Kasumi-1 (cell line): ENCODE measurements at places on chromosomes 6 and 20.

DNA sequence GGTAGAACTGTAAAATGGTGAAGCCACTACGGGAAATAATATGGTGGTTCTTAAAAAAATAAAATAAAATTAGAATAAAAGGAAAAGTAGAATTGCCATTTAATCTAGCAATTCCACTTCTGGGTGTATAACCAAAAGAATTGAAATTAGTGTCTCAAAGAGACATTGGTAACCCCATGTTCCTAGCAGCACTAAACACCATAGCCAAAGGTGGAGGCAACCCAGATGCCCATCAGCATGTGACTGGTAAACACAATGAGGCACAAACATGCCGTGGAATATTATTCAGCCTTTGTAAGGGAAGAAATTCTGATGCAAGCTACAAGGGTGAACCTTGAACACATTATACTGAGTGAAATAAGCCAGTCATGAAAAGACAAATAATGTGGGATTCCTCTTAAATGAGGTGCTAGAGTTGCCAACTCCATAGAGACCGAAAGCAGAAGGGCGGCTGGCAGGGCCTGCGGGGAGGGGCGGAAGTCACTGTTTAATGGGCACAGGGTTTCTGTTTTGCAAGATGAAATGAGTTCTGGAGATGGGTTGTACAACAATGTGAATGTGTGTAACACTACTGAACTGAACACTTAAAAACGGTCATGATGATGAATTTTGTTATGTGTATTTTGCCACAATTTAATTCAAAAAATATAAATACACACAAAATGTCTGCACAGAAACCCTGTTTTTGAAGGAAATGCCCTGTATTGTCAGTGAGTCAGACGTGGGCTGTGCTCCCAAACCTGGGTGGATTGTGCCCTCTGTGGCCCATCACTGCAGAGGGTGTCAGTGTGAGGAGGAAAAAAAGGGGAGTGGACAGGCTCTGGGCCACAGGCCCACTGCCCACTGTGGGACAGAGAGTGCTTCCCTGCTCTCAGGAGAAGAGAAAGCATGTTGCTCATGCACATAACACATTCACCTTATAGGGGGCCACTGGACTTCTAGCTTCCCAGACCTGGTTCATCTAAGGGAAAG lies 49.6 kb upstream of the CD93 start:
- DNase-seq: no peak

- DNase-seq: no peak
Observed at GRCh38 chr6:111680015-111680712, 74.5 kb upstream of the TRAF3IP2 start.

DNA sequence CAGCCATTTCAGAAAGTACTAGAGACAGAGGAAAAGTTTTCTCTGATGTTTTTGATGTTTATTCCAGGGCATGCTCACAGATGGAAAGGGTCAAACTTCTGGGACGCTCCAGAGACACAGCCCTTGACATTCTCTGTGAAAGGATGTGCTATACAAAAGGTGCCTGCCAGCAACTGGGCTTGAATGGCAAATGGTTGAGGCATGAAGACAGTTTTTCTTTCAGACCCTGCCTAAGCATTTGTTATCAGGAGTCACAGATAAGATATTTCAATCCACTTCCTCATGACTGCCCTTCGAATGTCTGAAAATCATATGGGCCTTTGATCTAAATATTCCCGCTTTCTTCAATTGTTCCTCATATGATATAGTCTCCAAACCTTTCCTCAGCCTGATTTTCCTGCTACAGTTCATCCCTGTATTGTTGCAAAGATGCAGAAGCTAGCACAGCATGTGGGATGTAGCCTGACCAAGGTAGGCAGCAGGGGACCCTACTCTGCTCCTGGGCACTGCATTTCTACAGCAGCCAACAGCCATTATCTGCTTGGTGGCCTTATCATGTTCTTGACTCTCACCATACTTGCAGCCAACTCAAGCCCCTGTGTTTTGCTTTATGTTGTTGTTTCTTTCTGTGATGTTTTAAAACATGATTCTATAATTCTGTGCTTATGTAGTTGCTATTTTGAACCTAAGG lies 14.6 kb upstream of the TXLNB start:
- no peak for DNase-seq

DNA sequence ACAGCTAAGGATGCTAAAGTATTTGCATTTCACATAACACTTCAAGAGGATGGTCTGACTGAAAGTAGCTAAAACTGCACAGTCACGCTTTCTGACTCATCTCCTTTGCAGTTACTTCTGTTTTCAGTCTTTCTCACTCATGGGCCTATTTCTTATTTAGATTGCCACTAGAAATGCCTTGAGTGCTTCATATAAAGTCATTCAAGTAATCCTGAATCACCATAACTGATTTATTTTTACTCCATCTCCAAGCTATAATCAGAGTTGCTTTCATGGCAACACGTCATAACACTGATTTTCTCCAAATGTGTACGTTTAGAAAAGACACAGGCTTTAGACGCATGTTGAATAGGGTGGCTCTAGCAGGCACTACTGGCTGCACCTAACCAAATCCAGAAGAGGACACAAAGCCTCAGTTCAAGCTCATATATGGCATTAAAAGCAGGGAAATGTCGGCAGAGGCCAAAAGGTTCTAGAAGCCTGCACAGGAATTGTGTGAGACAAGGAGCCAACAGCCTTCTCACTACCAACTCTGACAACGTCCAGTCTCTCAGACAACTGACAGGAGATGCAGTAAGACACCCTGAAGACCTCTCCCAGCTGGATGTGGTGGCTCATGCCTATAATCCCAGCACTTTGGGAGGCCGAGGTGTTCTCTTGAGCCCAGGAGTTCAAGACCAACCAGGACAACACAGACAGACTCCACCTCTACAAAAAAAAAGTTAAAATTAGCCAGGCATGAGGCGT lies 64.1 kb upstream of the BEND6 start:
- DNase-seq: peak; percentile 23

DNA sequence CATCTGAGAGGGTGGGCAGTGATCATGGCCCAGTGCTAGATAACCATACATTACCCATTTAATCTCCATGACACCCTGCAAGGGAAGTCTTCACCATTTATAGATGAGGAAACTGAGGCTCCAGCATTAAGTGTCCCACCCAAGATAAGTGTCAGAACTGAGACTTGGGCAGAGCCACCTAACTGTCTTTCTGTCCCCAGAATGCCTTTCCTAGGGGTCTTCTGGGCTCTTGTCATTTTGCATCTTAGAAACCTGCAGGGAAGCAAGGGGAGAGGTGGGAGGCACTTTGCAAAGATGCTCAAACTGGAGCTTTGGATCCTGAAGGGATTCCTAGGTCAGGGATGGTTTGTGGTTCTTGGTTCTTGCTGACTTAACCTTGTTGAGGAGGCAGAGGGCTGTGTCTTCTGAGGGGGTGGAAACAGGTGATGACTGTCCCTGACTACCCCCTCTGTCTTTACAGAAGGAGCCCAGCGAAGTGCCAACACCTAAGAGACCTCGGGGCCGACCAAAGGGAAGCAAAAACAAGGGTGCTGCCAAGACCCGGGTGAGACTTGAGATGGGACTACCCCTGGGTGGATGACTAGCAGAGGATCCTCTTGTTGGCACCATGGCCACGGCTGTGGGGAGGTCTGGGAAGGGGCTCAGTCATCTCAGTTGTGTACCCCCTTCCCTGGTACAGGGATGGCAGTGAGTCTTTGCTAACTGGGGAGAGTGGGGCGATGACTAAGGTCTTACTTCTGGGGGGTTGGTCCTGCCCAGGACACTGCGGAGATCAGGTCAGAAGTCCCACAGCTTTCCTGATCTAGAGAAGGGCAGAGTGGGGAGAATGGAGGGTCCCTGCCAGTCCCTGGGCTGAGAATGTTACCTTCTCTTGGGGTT lies 5.8 kb downstream of the HMGA1 start:
- no peak for DNase-seq

DNA sequence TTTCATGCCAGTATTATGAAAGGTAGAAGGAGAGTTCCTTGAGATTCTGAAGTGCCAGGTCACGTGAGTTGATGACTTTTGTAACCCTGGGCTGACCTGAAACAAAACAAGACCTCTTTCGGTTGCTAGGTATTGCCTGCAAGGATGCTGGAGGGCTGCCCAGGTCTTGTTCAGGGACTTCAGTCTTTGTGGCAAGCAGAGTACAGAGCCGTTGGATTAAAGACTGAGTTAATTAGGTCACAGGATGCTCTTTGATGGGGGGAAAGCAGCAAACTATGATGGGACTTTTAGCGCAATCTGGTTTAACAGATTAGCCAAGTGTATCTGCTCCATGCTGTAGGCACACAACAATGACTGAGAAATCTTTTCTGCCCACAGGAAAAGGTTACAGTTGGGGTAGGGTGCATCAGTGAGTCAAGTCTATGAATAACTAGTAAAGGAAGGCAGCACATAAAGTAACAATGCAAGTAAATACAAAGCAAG lies 12.8 kb upstream of the ELOVL5 start:
- DNase-seq: no peak

DNA sequence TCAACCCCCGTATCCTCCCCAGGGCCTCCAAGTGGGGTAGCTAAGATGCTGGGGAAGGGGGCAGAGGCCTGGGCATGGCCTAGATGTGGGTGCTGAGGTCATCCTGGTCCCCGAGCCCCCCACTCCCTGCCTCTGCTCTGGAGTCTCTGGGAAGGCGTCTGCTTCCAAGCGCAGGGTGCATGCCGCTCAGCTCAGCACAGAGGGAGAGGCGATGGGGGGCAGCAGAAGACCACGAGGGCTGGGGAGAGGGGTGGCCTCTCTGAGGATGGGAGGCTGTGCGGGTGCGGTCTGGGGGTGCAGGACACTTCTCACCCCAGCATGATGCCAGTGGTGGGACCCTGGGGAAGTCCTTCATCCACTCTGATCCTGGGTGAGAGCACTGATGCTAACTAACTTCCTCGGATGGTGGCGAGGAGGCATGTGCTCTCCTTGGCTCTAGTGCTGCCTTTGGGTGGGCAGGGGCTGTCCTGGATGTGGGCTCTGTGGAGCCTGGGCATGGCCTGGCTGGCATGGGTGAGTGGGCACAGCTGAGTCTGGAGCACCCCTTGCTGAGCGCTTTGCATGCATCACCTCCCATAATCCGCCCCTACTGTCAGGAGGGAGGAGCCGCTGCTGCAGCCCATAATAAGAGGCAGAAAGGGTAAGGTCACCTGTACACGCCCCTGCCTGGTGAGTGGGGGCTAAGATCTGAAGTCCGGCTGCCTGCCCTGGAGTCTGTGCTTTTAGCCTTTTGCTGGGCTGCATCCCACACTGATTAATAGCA lies 34.7 kb downstream of the EFCAB8 start:
- DNase-seq: no peak

DNA sequence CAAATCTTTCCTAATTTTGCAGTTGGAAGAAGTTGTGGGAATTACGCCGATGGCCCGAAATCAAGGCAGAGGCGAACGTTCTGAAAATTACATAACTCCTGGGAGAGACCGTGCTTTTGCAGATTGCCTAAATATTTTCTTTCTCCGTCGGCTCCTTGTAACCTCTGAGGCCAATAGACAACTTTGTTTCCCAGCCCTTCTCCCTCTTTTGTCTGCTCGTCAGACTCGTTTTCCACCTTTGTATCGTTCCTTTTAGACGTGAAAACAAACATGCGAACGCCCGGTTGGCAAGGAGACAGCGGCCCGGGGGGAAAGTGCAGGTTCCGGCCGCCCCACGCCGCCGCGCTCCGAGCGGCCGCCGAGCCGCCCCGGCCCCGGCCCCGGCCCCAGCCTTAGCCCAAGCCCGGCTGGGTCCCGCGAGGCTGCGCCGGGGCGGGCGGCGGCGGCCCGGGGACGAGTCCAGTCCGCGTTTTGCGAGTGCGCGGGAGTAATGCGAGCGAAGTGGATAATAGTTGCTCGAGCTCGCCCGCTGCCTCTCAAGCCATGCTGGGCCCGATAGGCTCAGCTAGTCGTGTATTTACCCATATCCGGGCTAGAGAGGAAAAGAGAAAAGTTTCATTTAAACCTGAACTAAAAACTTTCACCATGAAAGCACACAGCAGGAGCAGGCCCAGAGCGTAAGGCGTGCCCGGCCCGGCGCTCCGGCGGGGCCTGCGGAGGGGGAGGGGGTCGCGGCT lies at the start of gene ARID1B:
Gene ARID1B (plus strand): TSS at position 539 of the 737 bp plus-strand sequence. CDS start 303 bp downstream, outside the sequence.
- DNase-seq: peak; percentile 49

DNA sequence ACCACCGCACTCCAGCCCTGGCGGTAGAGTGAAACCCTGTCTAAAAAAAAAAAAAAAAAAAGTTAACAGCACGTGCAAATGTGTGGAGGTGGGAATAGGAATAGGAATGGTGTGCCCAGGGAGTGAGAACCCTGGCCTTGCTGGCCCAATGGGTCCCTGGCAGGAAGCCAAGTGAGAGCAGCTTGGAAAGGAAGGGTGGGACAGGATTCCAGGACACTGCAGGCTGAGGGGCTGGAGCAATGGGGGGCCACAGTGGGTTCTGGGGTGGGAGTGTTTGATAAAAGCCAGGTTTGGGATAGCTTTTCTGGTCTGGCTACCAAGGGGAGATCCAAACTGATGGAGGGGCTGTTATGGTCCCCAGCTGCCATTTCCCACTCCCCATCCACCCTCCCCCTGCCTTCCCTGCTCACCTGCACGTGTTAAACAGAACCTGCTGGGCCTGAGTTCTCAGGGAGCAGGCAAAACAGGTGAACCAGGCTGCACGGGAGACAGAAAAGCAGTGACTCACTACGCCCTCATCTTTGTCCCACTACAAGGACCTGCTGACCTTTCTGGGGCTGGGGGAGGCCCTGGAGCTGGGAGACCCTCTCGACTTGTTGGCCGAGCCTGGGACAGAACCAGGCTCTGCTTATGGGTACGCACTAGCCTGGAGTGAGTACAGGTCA lies 3.3 kb downstream of the SUN5 start:
- DNase-seq: no peak

DNA sequence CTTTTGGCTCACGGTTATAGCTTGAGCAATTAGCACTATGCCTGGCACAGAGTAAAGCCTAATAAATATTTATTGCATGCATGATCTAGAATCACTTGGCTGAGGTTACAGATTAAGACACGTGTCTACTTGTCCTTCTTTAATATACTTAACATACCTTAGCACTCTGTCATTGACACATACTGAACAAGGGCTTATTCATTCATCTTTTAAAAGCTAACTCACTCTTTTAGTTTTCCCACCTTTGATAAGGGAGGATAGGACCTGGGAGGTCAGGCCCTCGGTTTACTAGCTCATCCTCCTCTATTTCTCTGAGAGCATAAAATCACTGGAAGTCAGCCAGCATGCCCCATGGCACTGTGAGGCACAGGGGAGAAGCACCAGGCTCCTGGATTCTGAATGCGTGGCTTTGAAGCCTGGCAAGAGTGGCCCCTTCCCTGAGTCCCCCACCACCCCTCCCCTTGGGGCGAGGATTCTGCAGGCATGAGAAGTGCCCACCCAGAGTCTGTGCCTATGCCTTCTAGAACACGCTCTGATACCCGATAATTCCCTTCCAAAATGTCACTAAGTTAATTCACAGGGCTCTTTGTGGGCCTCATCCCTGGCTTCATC lies 11.2 kb downstream of the ZCCHC3 start:
- DNase-seq: no peak

GRCh38 chr6:151313066-151313491 lies 73.3 kb downstream of the AKAP12 start:
- no peak for DNase-seq
